ENCODE measurements at places on chromosomes 12 and 14.

- DNase-seq: peak; percentile 26
Measured at GRCh38 chr12:109544955-109545531, 28.3 kb downstream of the MMAB start.

- no peak for DNase-seq
Measured at GRCh38 chr12:104886418-104887401, 71.4 kb downstream of the SLC41A2 start.

DNA sequence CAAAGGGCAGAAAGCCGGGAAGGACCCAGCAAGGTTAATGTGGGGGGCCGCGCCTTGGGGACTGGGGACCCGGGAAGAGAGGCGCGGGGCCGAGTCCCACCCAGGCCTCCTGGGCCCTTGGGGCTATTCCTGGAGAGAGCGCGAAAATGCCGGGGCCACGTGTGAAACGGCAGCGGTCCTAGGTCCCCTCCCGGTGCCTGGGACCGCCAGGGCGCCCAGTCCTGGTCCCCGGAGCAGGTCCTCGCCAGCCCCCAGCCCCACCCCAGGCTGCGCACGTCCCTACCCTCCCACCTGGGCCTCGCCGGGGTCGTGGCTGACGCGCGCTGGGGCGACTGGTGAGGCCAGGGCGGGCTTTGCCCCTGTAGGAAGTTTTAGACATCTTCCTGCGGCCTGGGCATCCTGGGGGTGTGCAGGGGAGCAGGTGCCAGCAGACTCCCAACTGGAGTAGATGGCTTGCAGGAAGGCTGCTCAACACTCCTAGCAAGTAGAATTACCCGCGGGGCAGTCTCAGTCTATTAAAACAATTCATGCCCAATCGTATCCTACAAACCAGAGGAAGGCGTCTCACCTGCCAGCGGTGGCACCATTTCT lies 708 bp downstream of the FAR2 start:
- DNase-seq: peak; percentile 9

GRCh38 chr14:51566831-51567582 lies 84.7 kb upstream of the FRMD6 start:
- DNase-seq: peak; percentile 9

DNA sequence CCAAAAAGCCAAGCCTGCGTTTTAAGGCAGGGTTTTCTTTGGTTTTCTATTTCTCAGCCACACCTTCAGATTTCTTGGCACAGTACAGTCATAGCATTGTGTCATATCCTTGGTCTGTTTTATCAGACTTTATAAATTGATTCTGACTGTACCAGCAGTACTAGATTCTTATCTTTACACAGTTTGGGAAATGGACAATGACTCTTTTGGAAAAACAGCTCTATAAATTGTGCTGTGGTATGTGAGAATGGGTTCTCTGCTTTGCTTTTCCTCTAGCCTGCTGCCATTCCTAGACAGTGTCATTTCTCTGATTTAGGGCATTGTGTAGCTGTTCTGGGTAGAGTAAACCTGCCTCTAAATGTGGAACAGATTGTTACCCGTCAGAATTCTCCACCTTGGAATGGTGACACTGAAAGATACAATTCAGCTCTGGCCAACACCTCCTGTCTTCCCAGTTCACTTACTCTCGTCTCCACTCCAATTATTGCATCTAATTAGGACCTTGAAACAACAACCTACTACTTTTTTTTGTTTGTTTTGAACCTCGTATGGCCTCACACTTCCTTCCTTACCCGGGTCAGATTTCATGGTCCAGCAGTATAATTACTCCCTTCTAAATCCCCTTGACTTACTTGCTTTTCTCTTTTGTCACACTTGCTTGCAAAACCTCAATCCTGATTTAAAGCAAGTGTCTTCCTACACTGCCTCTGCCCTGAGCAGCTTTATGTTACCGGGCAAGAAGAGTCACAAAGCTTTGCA lies 226.3 kb downstream of the ERC1 start:
- DNase-seq: peak; percentile 25

- peak; percentile 66 for DNase-seq
Measured at GRCh38 chr14:99213101-99213500, 58.9 kb downstream of the BCL11B start.

GRCh38 chr14:105473677-105474482 lies 741 bp upstream of the CRIP2 start:
- peak; percentile 61 for DNase-seq

- DNase-seq: no peak
Measured at GRCh38 chr14:103724116-103724515, 8.5 kb downstream of the ZFYVE21 start.

- DNase-seq: no peak
Measured at GRCh38 chr14:97100306-97100705, 303.1 kb downstream of the VRK1 start.

- no peak for DNase-seq
Measured at GRCh38 chr12:78898416-78898815, 33.8 kb downstream of the SYT1 start.

GRCh38 chr14:104794993-104795780 lies at the start of gene AKT1:
Gene AKT1 (minus strand): TSS chr14:104795748. CDS start chr14:104792643, 3,105 bp downstream.
- DNase-seq: peak; percentile 28

DNA sequence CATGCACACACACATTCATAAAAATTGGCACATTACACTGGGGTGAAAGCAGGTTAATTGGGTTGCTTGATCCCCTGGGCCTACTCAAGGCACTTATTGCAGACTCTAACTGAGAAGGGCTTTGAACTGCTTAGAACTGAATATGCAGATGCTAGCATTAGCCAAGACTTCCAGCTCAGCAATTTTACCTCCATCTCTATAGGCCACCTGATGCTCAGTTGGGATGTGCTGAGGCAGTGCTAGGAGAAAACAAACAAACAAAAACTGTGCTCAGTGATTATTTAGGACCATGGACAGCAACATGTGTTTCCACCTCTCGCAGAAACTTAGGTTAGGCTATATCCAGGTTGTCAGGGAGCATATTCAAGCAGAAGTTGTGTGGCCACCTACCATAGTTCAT lies 124.8 kb upstream of the WSCD2 start:
- DNase-seq: no peak

- no peak for DNase-seq
Measured at GRCh38 chr14:104470588-104470987, 109.0 kb upstream of the C14orf180 start.
